ENCODE measurements at places on chromosomes 1 and 21. TPM values are rescaled to one million over a fixed set of nuclear protein-coding genes. Genes with fewer than 3 reads are reported as not detected.

GRCh38 chr21:34909492-34910292 is 139.4 kb downstream of the RUNX1 start:
- H3K4me3 ChIP-seq = no peak overlapping the region
- no peaks in the 10 kb centered on the region for H3K36me3 ChIP-seq
- DNase-seq = peak; percentile 50

DNA sequence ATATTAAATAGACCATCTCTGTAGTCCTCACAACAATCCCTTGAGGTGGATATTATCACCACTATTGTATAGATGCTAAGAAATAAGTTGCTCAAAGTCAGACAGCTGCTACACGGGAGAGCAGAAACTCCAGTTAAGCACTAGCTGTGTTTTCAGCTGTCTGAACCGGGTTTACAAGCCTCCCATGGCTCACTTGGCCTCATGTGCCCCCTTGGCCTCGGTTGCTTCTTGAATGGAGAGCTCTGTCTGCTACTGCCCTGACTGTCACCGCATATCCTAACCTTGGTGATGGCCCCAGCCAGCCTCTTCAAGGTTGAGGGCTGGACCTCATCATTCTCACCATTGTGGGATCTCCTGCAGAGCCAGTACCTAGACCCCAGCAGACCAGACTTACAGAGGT is 123.4 kb downstream of the AK5 start:
- H3K4me1 ChIP-seq = peaks cover 4% of the 10 kb centered on the region
- no peaks in the 10 kb centered on the region for H3K36me3 ChIP-seq
- no peak for DNase-seq
- H3K27me3 ChIP-seq = no peaks in the 10 kb centered on the region
- H3K4me3 ChIP-seq = no peak overlapping the region

DNA sequence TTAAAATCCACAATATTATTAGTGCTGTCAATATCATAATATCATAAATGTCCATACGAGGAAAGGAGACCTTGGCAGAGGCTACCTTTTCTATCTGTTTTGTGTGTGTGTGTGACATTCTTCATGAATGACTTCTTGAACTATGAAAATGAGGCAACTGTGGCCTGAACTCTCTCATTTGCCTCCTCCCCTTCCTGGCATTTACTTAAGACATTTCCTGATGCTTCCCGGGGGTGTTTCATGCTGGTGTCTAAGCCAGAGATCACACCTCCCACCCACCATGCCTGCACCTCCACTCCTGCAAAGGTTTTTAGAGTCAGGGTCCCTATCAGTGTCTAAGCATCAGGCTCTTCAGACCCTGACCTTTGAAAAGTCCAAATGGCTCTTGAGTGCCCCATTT is 420.9 kb downstream of the KIF26B start:
- no peak for DNase-seq
- no peak overlapping the region for H3K4me3 ChIP-seq
- H3K4me1 ChIP-seq = no peaks in the 10 kb centered on the region
- H3K27ac ChIP-seq = no peak overlapping the region
- no peaks in the 10 kb centered on the region for H3K36me3 ChIP-seq

- DNase-seq = no peak
- no peaks in the 10 kb centered on the region for H3K27me3 ChIP-seq
- no peak overlapping the region for H3K4me3 ChIP-seq
- no peak overlapping the region for H3K27ac ChIP-seq
Measured at GRCh38 chr1:18041685-18042355, 65.8 kb upstream of the IGSF21 start.

DNA sequence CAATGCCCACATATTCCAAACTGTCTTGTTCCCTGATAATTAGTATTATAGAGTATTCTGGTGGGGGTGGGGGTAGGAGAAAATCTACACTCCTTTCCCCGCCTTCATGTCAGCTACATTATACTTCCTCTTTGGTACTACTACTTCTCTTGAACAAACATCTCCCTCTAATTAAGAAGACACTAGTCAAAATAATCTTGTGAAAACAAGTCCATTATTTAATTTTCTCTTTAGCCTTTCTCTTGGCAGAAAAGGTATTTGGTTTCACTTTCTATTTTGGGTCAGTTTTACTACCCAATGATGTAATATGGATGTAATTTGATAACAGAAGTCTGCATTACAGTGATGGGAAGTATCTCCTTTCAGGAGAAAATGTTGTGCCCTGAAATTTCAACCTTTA is 22.5 kb downstream of the NTMT2 start:
- no peak overlapping the region for H3K27ac ChIP-seq
- no peaks in the 10 kb centered on the region for H3K36me3 ChIP-seq
- no peaks in the 10 kb centered on the region for H3K27me3 ChIP-seq
- no peaks in the 10 kb centered on the region for H3K4me1 ChIP-seq
- no peak overlapping the region for H3K4me3 ChIP-seq

DNA sequence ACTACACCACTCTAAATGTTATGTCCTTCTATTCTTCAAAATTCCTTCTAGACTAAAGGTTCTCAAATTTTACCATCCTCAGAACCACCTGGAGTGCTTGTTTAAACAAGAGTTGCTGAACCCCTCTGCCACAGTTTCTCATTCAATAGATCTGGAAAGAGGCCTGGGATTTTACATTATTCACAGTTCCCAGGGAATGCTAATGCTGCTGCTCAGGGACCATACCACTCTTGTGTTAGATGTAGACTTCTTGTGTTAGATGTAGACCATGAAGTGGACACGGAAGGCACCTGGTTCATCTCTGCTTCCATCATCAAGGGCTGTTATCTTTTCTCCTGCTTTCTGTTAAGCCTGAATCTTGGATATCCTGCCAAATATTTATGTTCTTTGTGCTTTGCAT is 31.3 kb upstream of the CCN1 start:
- no peak for DNase-seq
- no peak overlapping the region for H3K4me3 ChIP-seq
- peaks cover 14% of the 10 kb centered on the region for H3K4me1 ChIP-seq
- no peak overlapping the region for H3K27ac ChIP-seq
- H3K27me3 ChIP-seq = no peaks in the 10 kb centered on the region
- H3K36me3 ChIP-seq = no peaks in the 10 kb centered on the region

GRCh38 chr1:155454096-155454495 is 108.5 kb downstream of the ASH1L start:
- no peak overlapping the region for H3K27ac ChIP-seq
- H3K36me3 ChIP-seq = no peaks in the 10 kb centered on the region
- H3K4me1 ChIP-seq = no peaks in the 10 kb centered on the region
- no peak overlapping the region for H3K4me3 ChIP-seq
- no peaks in the 10 kb centered on the region for H3K27me3 ChIP-seq

GRCh38 chr1:40965531-40965930 is 14.0 kb upstream of the CTPS1 start:
- peak overlapping the region; percentile 31 for H3K27ac ChIP-seq
- no peak for DNase-seq
- no peaks in the 10 kb centered on the region for H3K36me3 ChIP-seq
- H3K27me3 ChIP-seq = no peaks in the 10 kb centered on the region

DNA sequence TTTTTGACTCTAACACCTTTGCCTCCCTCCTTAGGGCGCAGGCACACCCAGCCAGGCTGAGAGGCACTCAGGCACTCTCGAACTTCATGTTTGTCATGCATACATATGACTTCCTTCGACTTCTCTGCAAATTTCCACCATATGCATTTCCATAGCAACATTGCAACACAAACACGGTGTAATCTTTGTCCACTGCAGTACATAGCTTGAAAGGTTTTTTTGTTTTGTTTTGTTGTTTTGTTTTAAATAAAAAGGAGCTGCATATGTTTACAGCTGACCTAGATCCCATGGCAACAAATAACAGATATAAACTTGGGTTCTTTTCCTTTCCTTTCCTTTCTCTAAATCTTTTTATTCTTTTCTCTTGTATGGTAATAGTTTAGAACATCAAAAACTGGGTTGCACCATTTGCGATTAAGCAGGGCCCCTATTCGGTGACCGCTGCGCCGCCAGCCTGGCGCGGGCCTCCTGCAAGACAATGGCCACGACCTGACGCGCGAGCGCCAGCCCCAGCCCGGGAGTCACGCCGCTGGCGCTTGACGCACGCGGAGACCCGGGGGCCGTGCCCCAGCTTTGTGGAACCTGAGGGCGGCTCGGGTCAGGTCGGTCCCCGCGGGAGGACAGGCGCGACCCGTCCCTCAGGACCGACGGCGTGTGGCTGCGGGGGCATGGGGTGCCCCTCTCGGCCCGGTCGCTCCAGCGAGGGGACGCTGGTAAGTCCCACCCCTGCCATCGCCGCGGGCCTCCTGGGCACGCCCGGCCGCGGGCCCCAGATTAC is 35.2 kb downstream of the CCN1 start:
- peaks cover 4% of the 10 kb centered on the region for H3K4me1 ChIP-seq
- H3K27ac ChIP-seq = peak overlapping the region; percentile 10
- DNase-seq = peak; percentile 45
- H3K27me3 ChIP-seq = no peaks in the 10 kb centered on the region

Gene NEGR1
- 50.3 TPM for total RNA-seq

Gene DDAH1
- total RNA-seq = 54.6 TPM

Gene VHLL
- not detected for total RNA-seq
